ENCODE measurements at places on chromosomes 1 and 21.

DNA sequence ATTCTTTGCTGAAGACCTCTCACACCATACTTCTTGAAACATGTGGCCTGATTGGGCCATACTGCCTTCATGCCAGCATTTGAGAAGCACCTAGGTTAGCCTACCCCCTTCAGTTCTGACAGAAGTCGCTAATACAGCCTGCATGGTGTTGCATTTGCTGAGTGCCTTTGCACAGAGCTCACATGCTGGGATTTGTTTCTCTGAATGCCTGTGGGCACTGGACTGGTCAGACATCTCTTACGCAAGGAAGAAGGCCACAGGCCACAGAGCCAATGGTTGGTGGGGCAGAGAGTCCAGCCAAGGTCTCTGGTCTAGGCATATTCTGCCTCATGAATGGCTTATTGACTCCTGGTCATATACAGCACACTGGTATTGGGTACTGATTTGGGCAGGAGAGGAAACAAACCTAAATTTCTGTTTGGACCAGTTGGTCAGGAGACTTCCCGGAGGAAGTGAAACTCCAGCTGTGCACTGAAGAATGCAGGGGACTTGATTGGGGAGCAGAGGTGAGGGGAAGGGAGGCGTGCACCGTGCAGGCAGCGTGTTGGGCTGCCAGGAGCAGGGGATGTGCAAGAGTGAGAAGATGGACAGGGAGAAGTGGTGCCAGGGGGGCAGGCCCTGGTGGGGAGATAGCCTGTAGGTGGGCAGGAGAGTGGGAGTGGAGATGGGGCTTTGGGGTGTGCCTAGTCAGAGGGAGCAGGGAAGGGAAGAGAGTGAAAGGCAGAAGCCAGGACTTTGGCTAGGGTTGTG lies 18.1 kb downstream of the URB2 start:
- DNase-seq, result no peak

DNA sequence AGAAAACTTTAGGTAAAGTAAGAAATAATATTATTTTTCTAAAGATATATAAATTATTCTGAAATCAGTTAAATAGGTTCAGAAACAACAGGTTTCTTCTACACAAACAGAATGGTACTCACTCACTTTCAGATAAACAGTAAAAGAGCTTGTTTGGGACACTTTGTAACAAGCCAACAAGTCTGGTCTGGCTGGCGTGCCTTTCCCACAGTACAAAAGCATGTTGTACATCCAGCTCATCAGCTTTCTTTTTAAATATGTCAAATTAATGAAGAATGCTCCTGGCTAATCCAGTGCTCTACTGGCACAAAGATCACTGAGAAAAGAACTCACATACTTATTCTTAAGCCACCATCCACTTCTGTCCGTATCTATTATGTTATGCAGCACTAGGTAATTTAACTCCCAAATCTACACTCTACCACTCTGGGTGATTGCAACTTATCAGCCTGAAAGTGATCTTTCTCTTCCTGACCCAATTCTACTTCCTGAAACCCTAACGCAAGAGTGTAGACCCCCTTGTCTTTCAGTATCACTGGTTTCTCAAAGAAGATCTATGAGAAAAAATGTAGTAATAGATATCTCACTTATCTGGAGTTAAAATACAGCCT lies 32.6 kb downstream of the TRIT1 start:
- no peak for DNase-seq

DNA sequence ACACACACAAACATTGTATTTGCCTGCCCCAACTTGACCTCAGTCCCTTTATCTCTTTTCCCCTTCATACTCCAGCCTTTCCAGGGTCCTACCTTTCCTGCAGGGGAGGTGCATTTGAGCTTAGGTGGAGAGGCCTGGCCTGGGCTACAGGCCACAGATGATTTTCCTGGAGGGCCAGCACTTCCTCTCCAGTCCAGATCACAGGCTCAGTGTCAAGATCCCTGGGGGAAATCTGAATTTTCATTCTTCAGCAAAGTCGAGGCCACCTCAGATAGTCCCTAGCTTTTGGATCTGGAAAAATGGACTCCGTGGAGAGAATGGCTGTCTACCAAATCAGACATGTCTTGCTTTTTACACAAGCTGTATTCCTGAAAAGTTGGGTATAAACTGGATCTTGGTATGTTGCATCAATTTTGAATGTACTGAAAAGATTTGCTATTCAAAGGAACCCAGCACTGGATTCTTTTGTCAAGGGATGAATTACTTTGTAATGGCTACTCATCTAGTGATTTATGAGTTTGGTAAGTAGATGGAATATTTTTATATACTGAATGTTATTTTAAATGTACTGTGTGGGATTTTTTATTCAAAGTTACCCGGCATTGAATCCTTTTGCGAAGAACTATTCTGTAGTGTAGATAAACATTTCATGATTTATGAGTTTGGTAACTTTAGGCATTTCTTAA lies 78.7 kb downstream of the DDR2 start:
- DNase-seq, result no peak

- DNase-seq, result no peak
These were observed 3.1 kb downstream of the AGO1 start for GRCh38 chr1:35885961-35886558.

DNA sequence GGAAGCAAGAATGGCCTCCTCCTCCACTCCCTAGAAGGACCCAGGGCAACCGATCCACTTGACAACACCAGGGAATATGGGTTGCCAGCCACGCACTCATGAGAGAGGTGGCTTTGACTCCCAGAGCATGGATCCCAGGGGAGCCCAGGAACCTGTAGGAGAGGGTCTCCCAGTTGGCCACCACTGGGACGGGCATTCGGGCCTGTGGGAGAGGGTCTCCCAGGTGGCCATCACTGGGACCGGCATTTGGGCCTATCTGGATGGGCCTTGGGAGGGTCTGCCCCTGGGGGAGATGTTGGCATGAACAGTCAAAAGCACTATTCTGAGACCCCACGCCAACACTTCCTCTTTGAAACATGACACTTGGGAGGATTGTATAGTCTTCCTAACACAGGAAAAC lies 565 bp downstream of the TFF1 start:
- DNase-seq, result no peak

- no peak for DNase-seq
These were observed 84.3 kb upstream of the L1TD1 start for GRCh38 chr1:62110198-62110817.

DNA sequence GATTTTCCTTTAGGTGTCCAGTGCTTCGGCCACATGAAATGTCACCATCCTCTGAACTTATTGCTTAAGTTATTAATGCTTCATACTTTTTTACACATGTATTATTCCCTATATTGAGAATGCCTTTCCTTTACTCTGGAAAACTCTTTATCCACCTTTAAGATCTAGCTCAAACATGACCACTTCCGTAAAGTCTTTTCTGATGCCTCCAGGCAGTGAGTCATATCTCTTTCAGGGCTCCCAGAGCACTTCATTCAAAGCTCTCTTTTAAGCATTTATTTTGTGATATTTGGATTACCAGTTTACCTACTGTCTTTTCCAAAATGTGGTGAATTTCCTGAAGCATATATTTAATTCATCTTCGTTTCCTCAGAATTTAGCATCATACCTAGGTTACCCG lies 178.9 kb downstream of the HS2ST1 start:
- no peak for DNase-seq

GRCh38 chr1:70091811-70092210 lies 113.6 kb downstream of the LRRC40 start:
- DNase-seq, result no peak

DNA sequence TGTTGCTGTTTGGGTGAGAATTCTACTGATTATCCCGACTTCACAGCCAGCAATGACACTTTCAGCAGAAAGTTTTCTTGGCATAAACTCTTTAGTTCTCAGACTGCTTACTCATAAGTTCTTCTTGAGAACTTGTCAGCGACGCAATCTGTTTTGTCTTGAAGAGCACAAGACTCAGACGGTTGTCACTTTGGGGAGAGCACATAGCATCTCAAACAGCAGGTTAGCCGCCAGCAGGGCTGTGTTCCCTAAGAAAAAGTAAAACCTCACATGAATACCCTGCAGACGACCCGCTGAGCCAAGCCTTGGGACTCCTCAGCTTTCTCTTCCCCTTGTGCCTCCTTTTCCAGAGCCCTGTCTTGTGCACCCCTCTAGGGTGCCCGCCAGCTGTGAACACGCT lies 11.4 kb downstream of the AGMAT start:
- no peak for DNase-seq

All from colonic mucosa (tissue), 4 donors.